ENCODE measurements at places on chromosomes 6 and 20. TPM values are rescaled to one million over a fixed set of nuclear protein-coding genes. Genes with fewer than 3 reads are reported as not detected.

ULBP3 gene
- 1.8 TPM for total RNA-seq

DNA sequence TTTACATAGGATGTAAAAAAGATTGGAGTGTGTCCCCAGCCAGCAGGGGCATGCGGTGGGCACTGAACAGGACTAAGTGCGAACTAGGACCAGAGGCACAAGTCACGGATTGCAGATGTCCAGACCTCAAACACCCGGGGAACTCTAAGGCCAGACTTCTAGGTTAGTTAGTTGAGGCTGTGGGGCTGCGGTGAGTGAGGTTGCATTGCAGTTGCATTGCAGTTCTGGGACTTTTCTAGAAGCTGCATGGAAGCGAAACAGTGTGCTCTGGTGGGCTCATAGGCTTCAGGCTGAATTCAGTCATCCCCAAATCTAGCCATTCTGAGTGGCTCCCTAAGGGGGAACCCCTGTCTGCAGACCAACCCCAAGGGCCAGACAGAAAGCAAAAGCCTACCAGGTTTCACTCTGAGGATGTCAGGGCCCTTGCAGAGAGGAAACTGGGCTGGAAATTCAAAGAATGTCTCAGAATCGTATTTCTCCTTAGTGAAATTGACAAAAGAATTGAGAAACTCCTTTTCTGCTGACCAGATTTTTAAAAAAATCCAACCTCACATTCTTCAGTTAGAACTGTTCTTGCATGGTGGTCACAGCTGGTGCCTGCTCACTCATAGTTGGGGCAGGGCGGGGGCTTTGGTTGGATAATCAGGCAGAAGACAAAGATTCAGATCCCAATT lies 182.8 kb downstream of the ZDHHC14 start:
- no peak for DNase-seq

PARD6B gene
- 20.5 TPM for total RNA-seq

TGM3 gene
- total RNA-seq = not detected

EPHA7 gene
- total RNA-seq = 0.95 TPM

DNA sequence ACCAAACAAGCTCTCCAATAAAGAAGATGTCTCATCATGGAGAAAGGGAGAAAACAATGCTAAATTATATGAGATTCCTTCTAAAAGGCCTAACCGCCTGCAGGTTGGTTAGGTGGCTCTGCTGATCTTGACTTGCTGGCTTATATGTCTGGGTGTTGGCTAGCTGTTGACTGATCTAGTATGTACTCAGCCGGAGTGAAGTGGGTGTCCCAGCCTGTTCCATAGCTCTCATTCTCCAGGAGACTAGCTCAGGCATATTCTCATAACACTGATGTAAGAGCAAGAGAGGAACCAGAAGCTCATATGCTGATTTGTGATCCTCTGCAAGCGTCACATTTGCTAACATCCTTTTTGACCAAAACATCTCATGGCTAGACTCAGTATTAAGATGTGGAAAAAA lies 473.0 kb downstream of the BMP2 start:
- no peak for DNase-seq

SEMG2 gene
- total RNA-seq = not detected

FOXS1 gene
- total RNA-seq = not detected

ZNF311 gene
- total RNA-seq = 0.36 TPM

DNA sequence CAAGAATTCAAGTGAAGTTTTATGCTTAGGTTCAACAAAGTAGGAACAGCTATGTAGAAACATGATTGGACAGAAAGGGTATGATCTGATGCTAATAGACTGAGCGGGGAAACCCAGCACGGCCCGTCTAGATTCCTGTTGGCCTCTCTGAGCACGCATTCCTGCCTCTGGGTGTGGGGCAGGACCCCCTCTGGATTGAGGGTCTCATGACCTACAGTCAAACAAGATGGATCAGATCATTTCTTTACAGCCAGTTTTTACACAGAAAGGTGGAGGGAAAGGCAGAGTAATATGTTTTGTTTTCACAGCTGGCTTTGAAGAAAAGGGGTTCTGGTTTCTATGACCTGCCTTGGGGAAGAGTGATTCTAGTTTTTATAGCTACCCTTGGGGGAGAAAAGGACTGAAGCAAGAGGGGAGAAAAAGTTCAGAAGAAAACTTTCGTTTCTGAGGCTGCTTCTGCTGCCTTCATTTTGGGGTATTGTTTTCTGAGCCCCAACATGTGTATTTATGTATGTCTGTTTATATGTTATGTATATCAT lies 99.6 kb upstream of the SLC22A16 start:
- DNase-seq = no peak

GRCh38 chr20:37326666-37327065 lies 19.3 kb upstream of the SRC start:
- no peak for DNase-seq

- no peak for DNase-seq
Observed at GRCh38 chr6:141610741-141611140, 522.0 kb upstream of the GJE1 start.

LHFPL5 gene
- total RNA-seq = not detected

GRCh38 chr6:125354649-125355048 lies 52.9 kb upstream of the HDDC2 start:
- no peak for DNase-seq

- DNase-seq = peak; percentile 86
Observed at GRCh38 chr6:33711140-33712129, at the start of gene UQCC2. UQCC2 (minus strand) TSS chr6:33711700; CDS start chr6:33711686, 14 bp downstream.

- DNase-seq = no peak
Observed at GRCh38 chr6:112033791-112034615, 19.9 kb upstream of the CCN6 start.

DNA sequence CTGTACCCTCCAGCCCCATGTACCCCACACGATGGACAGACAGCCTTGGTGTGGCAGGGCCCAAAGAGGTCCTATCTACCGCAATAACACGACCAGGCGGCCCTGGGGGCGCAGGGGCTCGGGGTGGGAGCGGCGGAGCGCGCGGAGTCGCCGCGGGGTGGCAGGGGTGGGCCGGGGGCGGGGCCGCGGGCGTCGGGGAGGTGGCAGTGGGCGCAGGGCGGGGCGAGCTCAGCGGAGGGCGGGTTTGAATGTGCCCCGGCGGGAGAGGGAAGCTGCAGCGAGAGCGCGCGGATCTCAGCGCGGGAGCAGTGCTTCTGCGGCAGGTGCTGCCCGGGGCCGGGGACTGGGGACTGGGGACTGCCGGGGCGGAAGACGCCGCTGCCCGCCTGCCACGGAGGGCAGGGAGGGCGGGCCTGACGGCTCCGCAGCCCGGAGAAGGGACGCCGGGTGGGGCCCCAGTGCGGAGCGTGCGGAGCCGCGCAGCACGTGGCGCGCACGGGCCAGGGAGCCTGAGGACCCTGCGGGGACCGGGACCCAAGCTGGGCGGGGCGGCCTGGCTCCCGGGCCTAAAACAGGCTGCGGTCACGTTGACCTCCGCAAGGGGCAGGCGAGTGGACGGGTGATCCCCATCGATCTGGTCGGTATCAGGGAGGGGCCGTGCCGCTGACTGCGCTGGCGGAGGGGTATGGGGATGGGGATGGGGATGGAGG lies at the start of gene SLC29A1:
SLC29A1 (plus strand) TSS at position 277 of the 710 bp plus-strand sequence. CDS start 3,719 bp downstream, outside the sequence.
- DNase-seq = no peak

RARS2 gene
- total RNA-seq = 23.6 TPM

RAET1L gene
- total RNA-seq = not detected

- no peak for DNase-seq
Observed at GRCh38 chr6:145626857-145627256, 108.5 kb downstream of the EPM2A start.

PAX1 gene
- total RNA-seq = not detected

E2F1 gene
- total RNA-seq = 1.6 TPM

PTCHD4 gene
- total RNA-seq = 0.72 TPM

PCMTD2 gene
- 59.9 TPM for total RNA-seq

MYBL2 gene
- not detected for total RNA-seq

DNA sequence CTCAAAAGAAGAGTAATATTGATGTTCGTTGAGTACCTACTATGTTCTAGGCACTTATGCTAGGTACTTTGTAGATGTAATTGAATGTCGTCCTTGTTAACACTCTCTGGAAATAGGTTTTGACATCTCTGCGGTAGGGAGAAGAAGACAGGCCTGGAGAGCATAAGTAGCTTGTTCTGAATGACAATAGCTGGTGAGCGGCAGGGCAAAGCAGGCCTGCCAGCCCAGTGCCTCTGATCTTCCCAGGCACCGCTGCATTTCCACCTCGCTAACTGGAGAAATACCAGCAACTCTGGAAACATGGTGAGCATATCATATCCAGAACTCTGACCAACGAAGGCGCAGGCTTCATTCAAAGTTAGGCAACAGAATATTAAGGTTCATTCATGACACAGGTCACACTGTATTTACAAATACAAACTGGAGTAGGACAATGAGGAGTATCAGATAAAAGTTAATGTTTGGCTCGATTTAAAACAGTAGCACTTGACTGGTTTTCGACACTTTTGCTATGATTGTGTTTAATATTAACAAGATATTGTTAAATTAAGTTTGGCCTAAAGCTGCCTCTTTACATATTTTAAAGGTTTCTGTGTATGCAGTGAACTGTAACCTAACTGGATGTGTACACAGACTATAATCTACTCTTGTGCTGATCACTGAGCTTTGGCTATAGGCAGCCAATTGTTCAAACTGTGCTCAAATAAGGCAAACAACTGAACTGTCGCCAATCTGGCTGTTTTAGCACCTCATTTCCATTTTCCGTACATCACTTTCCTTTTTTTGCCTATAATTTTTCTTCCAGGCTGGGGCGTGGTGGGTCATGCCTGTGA lies 54.1 kb downstream of the PPP1R3G start:
- DNase-seq = no peak

EFCAB8 gene
- not detected for total RNA-seq

KCNK16 gene
- not detected for total RNA-seq

- DNase-seq = no peak
Observed at GRCh38 chr6:166245148-166245547, 63.0 kb downstream of the PRR18 start.

DNA sequence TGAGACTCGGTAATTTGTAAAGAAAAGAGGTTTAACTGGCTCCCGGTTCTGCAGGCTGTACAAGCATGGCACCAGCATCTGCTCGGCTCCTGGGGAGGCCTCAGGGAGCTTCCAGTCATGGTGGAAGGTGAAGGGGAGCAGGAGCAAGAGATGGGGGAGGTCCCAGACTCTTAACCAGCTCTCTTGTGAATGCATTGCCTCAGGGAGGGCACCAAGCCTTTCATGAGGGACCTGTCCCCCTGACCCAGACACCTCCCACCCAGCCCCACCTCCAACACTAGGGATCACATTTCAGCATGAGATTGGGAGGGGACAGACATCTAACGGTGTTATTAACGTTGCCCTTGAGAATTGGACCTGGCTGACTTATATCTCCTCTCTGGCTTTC lies 68.6 kb downstream of the PTPN1 start:
- DNase-seq = no peak

HLA-C gene
- 923 TPM for total RNA-seq

DNA sequence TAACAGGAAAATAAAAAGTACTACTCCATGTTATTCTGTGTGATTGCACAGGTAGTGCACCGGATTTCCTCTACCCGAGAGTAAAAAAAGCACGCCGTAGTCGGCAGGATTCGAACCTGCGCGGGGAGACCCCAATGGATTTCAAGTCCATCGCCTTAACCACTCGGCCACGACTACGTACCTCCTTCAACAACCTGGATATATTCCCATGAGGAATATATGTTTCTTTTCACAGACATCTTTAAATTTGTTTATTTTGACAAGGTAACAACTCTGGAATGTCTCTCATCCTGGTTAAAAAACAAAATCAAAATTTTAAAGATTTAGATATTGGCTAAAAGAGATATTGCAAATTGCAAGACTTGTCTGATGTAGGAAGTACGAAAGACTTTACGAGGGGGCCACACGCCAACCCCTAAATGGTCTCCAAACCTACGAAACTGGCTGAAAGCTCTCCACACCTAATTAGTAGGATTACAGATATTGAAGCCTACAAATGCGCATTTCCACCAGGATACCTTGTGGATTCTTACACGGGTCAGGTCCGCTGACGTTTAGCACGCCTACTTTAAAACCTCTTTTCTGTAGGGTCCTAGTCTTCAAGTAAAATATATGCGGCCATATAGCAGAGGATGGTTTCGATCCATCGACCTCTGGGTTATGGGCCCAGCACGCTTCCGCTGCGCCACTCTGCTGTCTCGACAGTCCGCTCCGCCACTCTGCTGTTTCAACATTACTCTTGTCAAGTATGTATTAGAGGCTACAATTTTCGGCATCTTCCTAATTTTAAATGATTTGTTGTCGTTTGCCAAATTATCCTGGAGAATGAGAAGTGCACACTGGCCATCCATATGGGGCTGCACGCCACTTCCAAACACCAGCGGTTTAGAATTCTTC lies 52.2 kb upstream of the BTN3A2 start:
- peak; percentile 72 for DNase-seq

BPIFB2 gene
- not detected for total RNA-seq

DNA sequence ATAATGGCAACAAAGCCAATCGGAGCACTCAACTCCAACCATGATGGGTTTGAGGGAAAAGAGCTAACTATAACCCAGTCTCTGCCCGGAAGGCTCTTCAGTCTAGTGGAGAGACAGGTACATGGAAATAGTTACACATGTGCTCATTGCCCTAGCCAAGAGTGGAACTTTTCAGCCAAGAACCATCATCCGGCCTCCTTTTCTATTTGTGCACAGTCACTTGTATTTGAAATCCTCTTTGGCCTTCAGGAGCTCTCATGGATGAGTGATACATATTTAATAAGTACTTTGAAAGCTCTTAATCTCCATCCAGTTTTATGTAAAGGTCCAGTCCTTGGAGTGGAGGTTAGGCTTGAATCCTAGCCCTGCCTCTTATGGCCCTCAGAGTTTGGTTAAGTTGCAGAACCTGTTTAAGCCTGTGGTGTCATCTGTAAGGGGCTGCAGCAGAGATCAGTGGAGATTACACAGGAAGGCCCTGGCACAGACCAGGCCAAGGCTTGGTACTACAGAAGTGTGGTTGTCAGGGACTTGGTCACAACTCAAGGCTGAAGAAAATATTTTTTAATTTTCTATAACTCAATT lies 72.3 kb upstream of the SMLR1 start:
- DNase-seq = no peak

DNA sequence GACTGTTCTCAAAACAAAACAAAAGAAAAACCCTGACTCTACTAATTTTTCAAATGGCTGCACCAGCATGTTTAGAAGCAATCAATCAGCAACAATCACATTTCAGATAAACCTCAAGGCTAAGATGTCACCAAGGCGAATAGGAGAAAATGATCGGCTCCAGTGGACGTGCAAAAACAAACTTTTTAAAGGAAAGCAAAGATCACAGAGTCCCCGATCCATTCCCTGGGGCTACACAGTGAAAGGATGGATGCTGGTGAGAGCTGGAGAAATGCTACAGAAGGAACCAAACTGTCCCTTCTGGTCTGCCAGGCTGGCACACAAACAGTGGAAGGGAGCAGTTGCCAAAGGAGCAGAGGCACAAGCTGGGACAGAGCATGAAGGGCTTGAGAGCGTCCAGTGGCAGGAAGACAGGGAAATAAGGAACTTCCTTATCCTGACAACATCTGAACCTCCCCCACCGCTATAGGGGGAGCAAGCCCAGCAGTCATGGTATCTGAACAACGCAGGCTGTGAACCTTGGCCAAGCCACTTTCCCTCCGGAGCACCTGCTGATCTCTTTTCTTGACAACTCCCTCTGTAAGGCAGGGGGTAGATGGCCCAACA lies 73.7 kb upstream of the HIVEP1 start:
- no peak for DNase-seq

- no peak for DNase-seq
Observed at GRCh38 chr6:30730601-30731435, 10.7 kb downstream of the TUBB start.
